ENCODE measurements at places on chromosomes 7 and 10.

GRCh38 chr10:48604039-48604990, 558 bp downstream of the ARHGAP22 start:
- no peak for DNase-seq

GRCh38 chr7:121575194-121575765, 179.2 kb upstream of the FAM3C start:
- DNase-seq, result no peak

DNA sequence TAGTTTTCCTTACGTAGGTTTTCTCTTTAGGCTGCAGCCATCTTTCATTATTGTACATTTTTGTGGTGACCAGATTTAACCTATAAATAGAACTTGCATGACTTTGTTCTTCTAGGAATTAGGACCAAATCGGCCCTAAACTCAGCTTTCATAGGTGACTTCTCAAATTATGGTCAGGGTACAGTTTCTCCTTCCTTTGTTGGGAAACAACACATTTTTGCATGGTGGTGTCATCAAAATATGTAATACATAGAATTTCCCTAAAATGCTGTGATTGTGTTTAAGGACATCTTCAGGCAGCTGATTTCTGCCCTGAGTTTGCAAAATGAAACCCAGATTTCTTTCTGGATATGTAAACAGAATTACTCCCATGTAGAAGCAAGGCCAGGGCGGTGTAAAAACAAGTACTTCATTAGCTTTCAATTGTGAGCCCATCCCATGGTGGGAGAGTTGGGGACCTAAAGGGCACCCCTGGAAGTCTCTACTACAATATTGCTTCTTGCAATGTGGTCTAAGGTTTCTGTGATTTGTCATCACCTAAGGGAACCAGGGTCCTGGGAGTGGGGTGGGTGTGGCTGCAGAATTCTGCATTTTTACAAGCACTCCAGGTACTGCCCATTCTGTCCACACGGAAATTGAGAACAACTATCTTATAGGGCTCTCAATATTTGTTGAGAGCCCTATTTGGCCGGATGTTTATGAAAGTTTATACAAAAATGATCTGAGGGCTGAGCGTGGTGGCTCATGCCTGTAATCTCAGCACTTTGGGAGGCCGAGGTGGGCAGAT, 121.0 kb upstream of the FAM171A1 start:
- no peak for DNase-seq

GRCh38 chr10:67883710-67884312, 645 bp upstream of the SIRT1 start:
- no peak for DNase-seq

- no peak for DNase-seq
Observed at GRCh38 chr10:14555807-14556206, 218.9 kb downstream of the FAM107B start.

GRCh38 chr10:83965473-83965872, 173.8 kb upstream of the GHITM start:
- DNase-seq, result no peak

DNA sequence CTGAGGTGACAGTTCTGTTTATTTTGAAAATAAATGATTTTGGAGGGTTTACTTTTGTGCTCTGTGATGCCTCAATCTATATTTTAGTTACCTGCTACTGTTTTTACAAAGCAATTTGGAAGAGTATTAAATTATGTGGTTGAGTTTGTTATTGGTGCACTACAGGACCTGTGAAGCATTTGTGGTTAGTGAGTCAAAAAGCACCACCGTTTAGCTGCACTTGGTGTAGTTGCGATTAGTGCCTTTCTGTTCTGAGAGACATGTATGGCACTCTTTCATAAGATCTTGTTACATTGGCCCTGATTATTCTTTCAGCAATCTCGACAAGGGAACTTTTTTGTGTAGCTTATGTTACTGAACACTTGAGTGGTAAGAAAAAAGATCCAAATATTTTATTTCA, 132.2 kb downstream of the BBS9 start:
- peak; percentile 6 for DNase-seq

DNA sequence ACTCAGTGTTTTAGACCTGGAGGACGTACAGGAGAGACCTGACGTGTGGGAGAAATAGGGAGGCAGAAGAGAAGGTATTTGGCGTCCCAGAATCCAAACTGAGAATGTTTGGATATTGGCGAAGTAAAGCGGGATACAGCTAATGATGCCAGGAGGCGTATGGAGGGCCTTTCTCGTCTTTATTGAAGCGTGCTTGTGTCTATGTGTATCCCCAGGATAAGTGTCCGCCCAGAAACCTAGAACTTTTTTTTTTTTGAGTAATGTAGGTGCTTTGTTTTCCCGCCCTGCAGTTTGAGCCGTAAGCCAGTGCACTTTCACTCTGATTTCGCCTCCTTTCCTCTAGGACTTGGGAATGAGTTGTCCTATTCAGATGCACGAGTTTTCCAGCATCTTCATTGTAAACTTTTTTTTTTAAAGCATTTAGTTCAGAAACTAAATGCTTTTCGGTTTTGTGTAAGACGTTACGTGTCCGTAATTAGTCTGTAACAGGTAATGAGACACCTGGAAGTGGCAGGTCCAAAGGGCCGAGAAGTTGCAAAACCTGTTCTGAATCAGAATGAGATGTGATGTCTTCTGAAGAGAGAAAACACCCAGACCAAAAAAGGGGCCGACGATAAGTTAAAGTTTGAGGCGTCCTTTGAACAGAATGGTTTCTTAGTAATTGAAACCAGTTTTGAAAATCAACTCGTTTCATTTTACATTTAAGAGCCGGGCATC, 746 bp downstream of the ARL5B start:
- DNase-seq, result peak; percentile 46

DNA sequence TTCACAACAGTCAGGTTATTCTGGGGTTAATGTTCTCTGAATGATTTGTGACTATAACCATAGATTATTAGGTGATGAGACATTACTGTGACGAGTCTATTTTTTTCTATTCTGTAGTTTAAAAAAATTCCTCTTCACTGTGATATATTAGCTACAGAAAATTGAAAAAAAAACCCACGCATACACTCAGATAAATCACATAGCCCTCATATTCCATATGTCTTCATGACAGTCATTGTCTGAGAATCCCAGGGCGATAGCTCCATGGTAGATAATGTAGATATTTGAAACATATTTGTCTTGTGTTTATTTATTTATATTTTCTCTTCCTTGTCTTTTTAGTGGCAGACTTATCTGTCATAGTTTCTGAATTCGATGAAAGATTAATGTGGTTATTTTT, 110.0 kb downstream of the CAMK1D start:
- DNase-seq, result no peak

- no peak for DNase-seq
Observed at GRCh38 chr10:113474752-113475151, 78.1 kb upstream of the HABP2 start.

- DNase-seq, result no peak
Observed at GRCh38 chr10:74084955-74085354, 65.7 kb downstream of the AP3M1 start.

GRCh38 chr7:16779051-16779450, 25.5 kb downstream of the TSPAN13 start:
- DNase-seq, result no peak

GRCh38 chr7:72403458-72404076, 8.6 kb downstream of the CALN1 start:
- DNase-seq, result no peak

DNA sequence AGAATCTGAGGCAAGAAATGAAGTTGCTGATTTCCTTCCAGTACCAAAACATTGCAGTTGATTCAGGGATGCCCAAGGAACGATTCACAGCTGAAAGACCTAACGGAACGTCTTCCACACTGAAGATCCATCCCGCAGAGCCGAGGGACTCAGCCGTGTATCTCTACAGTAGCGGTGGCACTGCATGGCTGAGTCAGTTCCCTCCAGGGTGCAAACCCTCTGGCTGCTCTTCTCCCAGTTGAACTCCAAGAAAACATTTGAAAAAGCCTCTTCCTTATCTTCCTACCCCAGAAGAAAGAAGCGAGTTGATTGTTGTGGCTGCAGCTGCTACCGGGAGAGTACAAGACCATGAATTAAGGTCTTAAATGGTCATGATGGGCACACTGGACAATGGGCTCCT, 147.1 kb upstream of the PRSS1 start:
- DNase-seq, result no peak

- no peak for DNase-seq
Observed at GRCh38 chr10:55466806-55467504, 665.9 kb upstream of the PCDH15 start.

- no peak for DNase-seq
Observed at GRCh38 chr7:105811189-105811847, 65.1 kb downstream of the ATXN7L1 start.

DNA sequence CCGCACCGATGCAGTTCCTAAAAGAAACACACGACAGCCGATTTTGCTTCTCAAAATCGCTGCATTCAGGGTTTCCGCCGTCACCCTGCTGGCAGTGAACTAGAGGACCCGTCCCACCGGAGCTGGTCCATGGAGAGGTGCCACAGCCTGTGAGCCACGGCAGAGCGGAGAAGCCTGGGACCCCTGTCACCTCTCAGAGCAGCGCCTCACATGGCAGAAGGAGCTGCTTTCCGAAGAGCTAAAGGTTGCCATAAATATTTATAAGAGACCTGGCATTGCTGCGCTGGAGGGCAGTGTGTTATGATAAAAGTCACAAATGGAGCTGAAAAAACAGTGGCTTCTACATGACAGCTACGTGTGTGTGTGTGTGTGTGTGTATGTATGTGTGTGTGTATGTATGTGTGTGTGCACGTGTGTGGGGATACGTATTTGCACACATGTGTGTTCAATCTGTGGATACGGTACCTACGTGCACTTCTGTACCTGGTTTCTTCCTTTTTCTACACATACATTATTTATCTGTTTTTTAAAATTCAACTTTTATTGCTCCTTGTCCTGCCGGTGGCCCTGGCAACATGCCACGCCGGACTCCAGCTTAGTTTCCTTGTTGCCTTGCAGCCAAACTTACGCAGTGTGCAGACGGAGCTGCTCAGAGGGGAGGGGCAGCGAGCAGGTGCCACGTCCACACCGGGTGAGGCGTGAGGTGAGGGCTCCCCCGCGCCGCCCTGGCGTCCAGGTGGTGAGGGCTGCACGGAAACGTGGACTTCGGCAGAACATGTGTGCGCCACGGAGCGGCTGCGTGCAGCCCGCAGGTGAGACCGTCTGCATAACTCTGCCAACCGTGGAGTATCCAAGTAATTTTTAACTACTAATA, 115.2 kb upstream of the PITRM1 start:
- DNase-seq, result no peak

- no peak for DNase-seq
Observed at GRCh38 chr7:132145466-132145865, 430.8 kb downstream of the PLXNA4 start.

DNA sequence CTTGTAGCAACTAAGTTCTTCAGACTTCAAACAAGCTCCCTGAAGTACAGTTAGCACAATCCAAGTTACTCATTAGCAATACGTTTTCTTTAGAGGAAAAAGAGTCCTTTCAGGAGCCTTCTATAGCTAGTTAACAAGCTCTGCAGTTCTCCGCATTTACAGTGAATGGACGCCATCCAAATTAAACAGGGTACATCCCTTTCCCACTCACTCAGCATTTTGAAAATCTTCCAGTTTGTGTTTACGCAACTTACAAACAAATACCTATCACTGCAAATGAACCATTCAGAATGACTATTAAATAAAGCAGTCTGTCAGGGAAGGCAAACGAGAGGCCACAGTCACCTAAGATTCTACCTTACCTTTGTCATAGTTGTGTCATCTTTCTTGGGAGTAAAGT, 84.5 kb downstream of the RNF32 start:
- DNase-seq, result no peak

DNA sequence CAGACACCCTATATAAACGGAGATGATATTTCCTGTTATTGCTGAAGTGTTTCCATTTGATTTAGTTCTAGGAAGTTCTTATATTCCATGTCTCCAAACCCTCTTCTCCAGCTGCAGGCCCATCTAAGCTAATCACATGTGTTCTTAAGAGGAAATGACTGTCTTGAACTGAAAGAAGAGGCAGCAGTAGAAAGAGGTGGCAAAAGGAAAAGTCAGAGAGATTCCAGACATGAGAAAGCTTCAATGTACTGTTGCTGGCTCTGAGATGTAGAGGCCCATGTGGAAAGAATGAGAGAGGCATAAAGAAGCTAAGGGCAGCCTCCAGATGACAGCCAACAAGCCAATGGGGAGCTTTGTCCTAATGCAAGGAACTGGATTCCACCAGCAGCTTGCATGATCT, 287.2 kb downstream of the GFRA1 start:
- no peak for DNase-seq

- no peak for DNase-seq
Observed at GRCh38 chr7:117069379-117069778, 116.1 kb downstream of the ST7 start.

DNA sequence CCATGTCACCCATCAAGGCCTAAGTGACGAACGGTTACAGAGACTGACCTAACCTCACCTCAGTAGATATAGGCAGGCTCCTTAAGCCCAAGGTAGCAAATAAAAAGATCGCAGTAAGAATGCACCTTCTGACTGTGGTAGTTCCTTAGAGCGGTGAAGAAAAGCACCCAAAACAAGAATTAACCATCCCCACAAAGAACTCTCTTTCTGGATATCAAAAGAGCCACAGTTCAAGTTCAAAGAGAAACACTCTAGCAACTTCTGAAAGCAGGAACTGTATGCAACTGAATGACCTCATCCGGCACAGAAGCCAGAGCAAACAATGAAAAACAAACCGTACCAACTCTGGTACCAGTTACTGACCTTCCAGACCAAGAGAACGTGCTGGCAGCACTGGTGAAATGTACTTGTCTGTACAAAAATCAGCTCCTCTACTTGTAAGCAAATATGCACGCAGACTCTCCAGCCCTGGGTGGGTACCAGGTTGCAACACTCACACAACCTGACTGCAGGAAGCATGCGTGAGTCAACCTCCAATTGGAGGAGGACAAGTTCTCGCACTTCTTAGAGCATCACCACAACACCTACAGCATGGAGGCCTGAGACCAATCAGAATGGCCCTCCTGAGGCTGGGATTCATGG, 202.7 kb downstream of the FAM107B start:
- peak; percentile 78 for DNase-seq

GRCh38 chr7:24863626-24864025, 106.4 kb upstream of the GSDME start:
- no peak for DNase-seq

GRCh38 chr10:77776487-77776886, 138.9 kb upstream of the KCNMA1 start:
- no peak for DNase-seq

GRCh38 chr10:130773941-130774340, 537.6 kb downstream of the TCERG1L start:
- no peak for DNase-seq

DNA sequence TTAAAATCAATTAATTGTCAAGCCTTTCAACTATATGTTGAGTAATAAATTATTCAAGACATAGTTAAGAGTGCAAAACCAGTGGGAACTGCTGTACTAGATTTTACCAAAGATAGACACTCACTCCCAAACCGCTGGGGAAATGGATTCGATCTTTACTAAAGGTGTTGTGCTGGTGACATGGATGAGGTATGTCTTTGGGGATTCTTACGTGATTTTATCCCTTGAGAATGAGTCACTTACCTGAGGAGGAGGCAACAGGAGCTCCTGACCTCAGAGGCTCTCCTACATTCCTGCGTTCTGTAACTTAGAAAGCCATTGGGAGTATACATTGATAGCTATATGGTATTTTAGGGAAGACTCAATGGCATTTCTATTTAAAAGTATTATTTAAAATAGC, 165.5 kb downstream of the PKD1L1 start:
- no peak for DNase-seq
